Pericardium fibroblast (primary cell): ENCODE measurements at places on chromosomes 7 and 10. TPM values are rescaled to one million over a fixed set of nuclear protein-coding genes. Genes with fewer than 3 reads are reported as not detected.

The OR2A42 gene
- total RNA-seq = not detected in 2 replicates

The FRAT2 gene
- total RNA-seq = 4.7 and 6.4 TPM in 2 replicates

The FFAR4 gene
- total RNA-seq = not detected in 2 replicates

The ETV1 gene
- total RNA-seq = 1.5 and 3.6 TPM in 2 replicates

The AKR1C3 gene
- 12.3 and 18.4 TPM in 2 replicates for total RNA-seq

The TMEM196 gene
- total RNA-seq = 0.34 and 1.5 TPM in 2 replicates

The CLEC5A gene
- not detected in 2 replicates for total RNA-seq

The SLC39A12 gene
- not detected in 2 replicates for total RNA-seq

The NFE2L3 gene
- total RNA-seq = 1.1 and 1.3 TPM in 2 replicates

The DMBT1 gene
- under 0.01 TPM in 1 of 2 replicates, not detected in the other for total RNA-seq

The MYO1G gene
- not detected in 2 replicates for total RNA-seq

The IL6 gene
- 3.0 and 33.0 TPM in 2 replicates for total RNA-seq

The OPALIN gene
- total RNA-seq = not detected in 2 replicates
